Left forelimb (tissue), 1 donor: ENCODE measurements at places on chromosomes 5 and 9.

DNA sequence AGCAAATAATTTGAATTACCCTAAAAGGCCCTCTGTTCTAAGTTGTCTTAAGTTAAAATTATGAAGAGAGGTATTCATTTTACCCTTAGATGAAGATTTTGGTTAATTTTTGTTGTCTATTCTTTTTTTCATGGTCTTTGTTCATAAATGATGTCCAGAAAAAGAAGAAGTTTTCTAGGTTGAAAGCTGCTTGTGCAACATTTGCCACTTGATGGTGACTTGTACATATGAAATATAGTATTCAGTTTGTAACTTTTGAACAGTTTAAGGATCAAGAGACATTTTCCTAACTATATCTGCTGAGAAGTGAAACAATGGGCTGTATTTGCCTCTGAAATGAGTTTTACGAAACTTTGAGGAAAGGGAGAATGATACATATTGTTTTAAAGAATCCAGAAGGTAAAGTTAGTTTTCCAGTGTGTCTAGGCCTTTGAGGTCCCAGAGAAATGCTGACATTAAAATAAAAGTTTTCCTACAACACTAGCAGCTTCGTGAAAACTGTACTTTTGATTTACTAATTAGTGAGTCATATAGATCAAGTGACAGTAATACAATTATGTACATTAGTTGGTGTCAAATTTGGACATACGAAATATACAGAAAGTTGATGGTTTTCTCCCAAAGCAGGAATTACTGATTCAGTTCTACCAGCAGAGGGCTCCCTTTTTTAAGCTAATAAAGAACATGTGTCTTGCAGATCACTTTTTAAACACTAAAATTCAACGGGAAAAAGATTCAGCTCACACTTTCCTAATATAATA lies 70.5 kb downstream of the PIK3R1 start:
- no peak for DNase-seq

- DNase-seq = no peak
Observed at GRCh38 chr5:74919041-74919440, 52.9 kb upstream of the FAM169A start.

- no peak for DNase-seq
Observed at GRCh38 chr5:55441107-55441771, 93.5 kb downstream of the PLPP1 start.

- DNase-seq = no peak
Observed at GRCh38 chr9:110241858-110242321, 14.4 kb downstream of the TXN start.

DNA sequence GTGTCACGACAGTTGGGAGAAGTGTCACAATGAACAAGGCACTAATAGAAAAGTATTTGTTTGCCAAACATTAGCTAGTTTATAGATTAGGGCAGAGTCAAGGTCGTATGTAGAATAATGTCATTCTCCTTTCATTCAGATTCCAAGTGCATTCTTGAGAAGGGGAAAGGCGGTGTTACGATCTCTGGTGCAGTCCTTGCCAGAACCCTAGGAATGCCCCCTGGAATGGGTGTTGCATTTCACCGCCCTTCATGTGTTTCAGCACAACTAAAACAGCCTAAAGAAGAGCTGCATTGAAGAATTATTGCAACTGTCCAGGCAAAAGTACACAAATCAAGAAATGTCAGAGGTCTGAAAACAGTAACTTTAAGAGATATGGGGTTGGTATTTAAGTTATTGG lies 721.0 kb upstream of the WWC1 start:
- no peak for DNase-seq

DNA sequence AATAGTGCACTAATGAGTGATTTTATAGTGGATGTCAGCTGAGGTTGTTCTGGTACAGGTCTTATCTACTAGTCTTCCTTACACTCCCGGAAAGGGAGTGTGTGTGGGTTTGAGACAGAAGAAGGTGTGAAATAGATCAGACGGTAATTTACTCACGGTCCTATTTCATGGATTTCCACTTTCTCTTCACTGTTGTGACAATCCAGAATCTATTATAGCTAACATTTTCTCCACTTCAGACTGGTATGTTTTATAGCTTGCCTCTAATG lies 7.0 kb upstream of the C9 start:
- no peak for DNase-seq

GRCh38 chr5:157204765-157205164 lies 24.1 kb downstream of the ITK start:
- DNase-seq = no peak

- DNase-seq = no peak
Observed at GRCh38 chr9:92294297-92294676, 790 bp upstream of the IARS1 start.

DNA sequence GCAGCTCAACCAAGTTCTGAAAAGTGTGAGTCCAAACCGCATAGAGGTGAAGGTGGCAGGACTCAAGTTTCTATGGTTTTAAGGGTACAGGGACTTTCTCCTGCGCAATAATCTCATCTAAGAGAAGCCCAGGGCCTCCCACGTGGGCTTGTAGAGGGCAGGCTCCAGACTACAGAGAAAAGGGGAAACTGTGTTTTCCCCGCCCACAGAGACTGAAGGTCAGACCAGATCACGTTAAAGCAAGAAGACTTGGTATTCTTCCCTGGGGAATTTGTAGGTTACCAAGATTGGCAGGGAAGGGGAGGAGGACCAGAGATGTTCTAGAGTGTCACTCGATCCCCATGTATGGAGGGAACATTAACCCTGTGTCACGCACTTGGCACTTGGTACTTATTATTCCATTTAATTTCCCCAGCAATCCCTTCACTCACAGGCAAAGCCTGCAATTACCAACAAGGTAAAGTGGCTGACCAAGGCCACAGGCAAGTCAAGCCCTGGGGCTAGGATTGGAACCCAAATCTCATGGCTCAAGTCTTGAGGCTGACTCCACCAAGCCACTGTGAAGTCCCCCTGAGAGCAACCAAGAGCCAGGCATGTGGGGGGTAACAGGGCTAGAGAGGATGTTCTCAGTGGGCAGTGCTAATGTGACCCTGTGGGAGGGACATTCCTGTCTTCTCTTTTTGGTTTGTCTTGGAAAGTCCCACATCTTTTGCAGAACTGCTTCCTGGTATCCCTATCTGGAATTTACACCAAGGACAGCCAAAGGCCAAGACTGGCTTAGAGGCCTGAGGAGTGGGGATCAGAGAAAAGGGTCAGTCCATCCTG lies 18.3 kb upstream of the NEK6 start:
- DNase-seq = no peak

GRCh38 chr5:83084336-83084735 lies 7.0 kb downstream of the XRCC4 start:
- DNase-seq = no peak

GRCh38 chr5:142295960-142296860 lies 28.6 kb downstream of the SPRY4 start:
- DNase-seq = no peak

- DNase-seq = no peak
Observed at GRCh38 chr9:84827216-84827765, 157.8 kb downstream of the NTRK2 start.

- no peak for DNase-seq
Observed at GRCh38 chr5:337563-338130, 16.1 kb downstream of the AHRR start.

- DNase-seq = no peak
Observed at GRCh38 chr5:89308606-89309040, 425.6 kb upstream of the MEF2C start.

- DNase-seq = no peak
Observed at GRCh38 chr9:93219692-93220091, 35.8 kb downstream of the WNK2 start.

- no peak for DNase-seq
Observed at GRCh38 chr9:28121366-28121765, 548.1 kb upstream of the C9orf72 start.

- no peak for DNase-seq
Observed at GRCh38 chr9:27340961-27341511, 44.1 kb upstream of the EQTN start.

DNA sequence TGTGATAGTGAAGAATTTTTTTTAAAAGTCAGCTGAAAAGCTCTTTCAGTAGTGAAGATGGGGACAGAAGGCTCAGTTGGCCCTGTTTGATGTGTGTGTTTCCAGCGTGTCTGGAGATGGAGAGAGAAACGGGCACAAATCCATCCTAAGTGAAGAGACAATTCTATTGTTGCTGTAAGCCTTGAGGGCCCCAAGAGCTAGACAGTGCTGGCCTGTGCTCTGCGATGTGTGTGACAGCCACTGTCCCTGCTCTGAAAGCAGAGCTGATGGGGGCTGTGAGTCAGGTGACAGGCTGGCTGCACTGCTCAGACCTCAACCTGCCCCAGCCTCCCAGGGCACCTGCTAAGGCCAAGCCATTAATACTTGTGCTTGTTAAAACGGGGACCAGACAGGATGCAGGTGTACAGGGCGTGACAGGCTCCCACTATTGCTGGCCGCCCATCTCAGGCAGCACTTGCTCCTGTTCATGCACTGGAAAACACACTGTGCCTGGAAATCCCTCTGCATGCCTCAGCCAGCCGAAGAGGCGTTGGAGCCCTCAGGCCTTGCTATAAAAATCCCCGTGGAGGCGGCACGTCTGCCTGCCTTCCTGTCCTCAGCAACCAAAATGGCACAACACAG lies 44.6 kb upstream of the SEMA4D start:
- peak; percentile 44 for DNase-seq

GRCh38 chr9:38029915-38030638 lies 39.0 kb downstream of the SHB start:
- DNase-seq = no peak

- DNase-seq = no peak
Observed at GRCh38 chr5:177552839-177553455, 1.4 kb downstream of the FAM193B start.

GRCh38 chr5:171524466-171524865 lies 105.0 kb downstream of the FGF18 start:
- peak; percentile 82 for DNase-seq

GRCh38 chr9:114898741-114899140 lies 31.6 kb downstream of the TNFSF8 start:
- no peak for DNase-seq

DNA sequence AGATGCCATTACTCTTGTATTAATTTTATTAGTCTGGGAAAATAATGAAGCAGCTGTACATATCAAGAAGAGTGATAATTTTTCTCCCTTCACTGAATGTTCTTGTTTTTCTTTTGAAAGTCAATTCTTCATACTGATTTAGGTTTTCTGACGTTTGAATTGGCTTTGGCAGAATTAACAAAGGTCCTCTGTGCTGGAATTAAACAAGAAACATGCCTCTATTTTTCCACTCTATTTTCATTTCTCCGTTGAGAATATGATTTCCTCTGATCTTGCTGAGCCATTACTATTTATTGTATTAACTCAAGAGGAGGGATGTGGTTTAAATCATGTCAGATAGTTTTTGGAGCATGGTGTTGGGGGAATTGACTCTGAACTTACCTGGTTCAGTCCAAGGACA lies 42.3 kb downstream of the ANKDD1B start:
- DNase-seq = no peak

GRCh38 chr5:44321144-44321725 lies 68.0 kb downstream of the FGF10 start:
- DNase-seq = no peak

GRCh38 chr9:95413793-95414192 lies 96.3 kb upstream of the FANCC start:
- DNase-seq = no peak
